ENCODE measurements at places on chromosomes 7 and 10.

- no peak for DNase-seq
These were observed 224.2 kb downstream of the PLXNA4 start for GRCh38 chr7:132351954-132352499.

DNA sequence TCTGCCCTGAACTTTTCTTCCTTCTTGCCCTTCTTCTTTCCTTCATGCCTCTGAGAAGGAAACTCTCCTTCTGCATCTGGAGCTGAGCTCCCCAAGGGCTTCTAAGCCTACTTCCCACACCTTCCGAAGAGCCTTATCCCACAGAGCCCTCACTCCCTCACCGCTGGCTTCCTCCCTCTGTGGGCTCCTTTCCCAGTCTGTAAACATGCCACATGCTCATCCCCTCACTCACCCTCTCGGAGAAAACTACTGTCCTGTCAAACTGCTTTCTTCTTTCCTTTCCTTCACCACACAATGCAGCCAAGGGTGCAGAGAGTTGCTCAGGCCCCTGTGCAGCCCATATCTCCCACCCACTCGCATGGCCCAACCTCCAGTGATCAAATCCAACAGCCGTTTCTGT, 18.1 kb downstream of the ANKRD16 start:
- no peak for DNase-seq

- no peak for DNase-seq
These were observed 330.8 kb downstream of the DPP6 start for GRCh38 chr7:154383045-154383444.

DNA sequence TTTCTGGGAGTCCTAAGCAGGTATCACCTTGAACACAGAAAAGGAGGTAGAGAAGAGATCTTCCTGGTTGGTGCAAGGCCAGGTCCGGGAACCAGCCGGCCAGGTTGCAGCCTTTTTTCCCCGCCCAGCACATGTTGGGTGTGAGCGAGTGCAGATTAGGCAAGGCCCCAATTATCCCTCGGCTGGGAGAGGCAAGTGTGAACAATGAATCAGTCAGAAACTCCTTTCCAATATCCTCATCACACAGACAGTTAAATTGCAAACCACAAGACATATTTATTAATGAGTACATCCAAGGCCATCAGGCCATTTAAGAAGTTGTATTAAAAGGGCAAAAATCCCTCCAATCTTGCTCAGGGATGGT, 115.0 kb upstream of the AFAP1L2 start:
- no peak for DNase-seq

GRCh38 chr7:130366564-130366963, 13.7 kb upstream of the CPA1 start:
- DNase-seq: no peak

- DNase-seq: no peak
These were observed 299.4 kb upstream of the NPVF start for GRCh38 chr7:25527665-25528170.

DNA sequence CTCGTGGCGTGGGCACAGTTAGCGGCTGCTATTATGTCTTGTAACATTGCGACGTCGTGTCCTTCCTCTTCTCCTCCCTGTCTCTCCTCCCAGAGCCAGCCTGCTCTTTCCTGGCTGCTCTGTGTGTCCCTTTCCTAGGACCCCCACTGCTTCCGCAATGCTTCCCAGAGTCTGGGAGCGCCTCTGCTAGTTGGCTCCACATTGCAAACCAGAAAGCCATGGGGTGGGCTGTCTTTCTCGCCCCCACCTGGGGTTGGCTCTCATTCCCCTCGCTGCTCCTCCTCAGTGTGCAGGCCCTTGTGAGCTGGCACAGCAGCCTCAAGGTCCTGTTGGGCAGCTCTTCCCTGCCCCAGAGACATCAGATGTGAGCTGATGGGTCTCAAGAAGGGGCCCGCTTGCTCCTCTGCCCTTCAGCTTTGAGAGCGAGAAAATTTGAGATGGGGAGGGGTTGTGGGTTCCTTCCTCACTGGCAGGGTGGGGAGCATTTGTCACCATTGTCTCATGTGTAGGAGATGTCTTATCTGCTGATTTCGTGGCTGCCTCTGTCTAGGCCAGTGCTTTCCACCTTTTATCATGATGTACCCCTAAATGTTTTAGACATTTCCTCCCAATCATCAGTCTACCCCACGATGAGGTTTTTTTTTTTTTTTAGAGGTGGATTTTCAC, 3.3 kb downstream of the ADAMTS14 start:
- no peak for DNase-seq

- no peak for DNase-seq
These were observed 209.8 kb downstream of the ZNF33B start for GRCh38 chr10:42428534-42428933.

GRCh38 chr10:73517166-73517888, 21.5 kb upstream of the PPP3CB start:
- no peak for DNase-seq

GRCh38 chr7:106658316-106659165, 2.4 kb downstream of the CCDC71L start:
- DNase-seq: no peak

GRCh38 chr10:79482741-79483140, 29.6 kb upstream of the EIF5AL1 start:
- no peak for DNase-seq

DNA sequence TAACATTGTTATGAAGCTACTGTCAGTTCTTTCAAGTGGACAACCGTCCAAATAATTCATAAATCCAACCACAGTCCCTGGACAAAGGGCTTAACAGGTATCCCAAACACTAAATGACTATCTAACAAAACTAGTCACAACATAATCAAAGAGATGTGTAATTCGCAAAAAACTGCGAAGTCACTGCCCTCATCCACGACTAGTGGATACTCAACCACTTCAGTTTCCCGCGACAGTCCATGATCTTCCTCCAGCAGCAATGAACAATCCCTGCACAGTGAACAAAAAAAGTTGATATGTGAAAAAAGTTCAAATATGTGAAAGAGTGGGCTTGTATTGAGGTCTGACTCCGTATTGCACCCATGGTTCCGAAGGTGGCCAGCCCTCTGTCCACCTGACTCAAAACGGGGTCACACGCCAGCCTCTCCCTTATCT, 287 bp downstream of the DCLRE1A start:
- no peak for DNase-seq

DNA sequence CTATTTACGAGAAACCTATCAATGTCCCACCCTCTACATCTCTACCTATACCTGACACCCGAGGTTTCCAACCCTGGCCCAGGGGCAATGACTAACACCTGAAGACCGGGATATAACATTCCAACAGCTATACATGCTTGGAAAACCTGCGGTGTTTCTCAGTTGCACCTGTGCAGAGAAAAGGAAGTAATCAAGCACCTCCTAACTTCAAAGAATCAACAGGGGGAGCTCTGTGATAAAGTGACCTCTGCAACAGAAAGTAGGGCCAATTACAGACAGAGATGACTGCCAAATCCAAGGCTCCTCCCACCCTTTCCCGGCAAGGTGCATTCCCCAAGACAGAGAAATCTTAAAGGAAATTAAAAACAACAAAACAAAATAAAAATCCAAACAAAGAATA, 41.3 kb downstream of the CCDC6 start:
- no peak for DNase-seq

DNA sequence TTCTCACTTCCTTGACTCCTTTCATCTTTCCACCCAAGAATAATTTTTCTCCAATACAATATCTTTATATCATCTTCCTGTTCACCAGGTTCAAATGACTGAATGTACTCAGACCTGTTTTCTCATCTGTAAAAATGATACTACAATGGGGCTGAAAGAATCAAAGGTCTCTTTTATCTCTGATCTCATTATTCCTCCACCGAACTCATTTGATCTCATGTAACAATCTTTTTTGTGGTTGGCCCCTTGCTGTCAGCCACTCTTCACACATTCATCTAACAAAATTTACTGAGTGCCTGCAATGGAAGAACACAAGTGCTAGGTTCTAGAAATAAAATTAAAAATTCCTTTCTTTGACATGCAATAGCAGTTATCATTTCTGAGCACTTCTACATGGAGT, 65.0 kb downstream of the GRM8 start:
- no peak for DNase-seq

DNA sequence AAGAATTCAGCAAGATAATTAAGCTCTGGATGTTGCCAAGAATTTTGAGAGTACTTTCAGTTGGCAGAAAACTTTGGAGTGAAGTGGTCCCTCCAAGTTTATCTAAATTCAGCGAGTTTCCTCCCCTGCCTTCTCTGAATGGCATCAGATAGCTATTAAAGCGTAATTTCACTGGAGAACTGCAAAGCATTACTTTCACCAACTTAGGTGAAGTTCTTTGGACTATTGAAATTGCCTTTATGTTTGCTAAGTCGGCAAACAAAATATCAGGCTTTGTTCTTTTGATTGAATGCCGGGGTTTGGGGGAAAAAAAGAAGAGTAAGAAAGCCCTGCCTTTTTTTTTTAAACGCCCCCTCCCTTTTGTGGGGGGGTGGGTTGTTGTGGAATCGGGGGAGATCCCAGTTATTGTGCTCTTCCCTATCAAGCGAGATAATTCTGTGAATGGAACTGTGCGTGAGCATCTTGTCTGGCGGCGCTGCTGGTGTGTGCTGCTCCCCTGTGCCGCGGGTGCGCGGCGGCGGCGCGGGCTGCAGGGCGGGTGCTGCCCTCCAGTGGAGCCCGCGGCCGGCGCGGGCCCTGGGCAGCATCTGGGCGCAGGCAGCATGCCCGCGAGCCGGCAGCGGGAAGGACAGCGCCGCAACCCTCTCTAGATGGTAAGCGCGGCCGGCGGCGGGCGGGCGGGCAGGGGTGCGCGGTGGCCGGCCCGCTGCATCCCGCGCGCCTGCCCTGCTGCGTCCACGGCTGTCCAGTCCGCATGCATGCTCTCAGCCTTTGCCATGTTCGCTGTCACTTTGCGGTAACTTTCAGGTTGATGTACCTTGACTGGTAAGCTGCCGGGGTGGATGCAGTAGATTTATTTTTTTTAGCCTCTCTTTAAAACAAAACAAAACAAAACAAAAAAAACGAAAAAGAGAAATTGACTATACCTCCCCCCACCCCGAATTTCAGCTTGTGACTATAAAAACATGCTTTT, 176.5 kb downstream of the TCF7L2 start:
- peak; percentile 45 for DNase-seq

DNA sequence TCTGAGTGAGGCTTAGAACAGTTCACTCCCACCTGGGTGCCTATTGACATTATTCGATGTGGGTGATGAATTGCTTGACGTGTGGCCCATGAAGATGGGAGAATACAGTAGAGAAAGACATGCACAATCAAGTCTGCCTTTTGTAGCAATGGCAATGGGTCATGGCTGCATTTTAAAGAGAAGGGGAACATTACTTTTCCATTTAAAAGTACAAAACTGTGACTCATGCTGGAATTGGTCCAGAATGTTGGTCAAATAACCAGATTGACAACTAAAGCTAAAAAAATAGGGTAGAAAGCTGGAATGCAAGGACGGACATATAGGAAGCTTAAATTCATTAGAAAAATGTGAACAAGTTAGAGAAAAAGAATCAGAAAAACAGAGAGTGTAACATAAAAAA, 104.1 kb upstream of the SLC25A13 start:
- DNase-seq: no peak

DNA sequence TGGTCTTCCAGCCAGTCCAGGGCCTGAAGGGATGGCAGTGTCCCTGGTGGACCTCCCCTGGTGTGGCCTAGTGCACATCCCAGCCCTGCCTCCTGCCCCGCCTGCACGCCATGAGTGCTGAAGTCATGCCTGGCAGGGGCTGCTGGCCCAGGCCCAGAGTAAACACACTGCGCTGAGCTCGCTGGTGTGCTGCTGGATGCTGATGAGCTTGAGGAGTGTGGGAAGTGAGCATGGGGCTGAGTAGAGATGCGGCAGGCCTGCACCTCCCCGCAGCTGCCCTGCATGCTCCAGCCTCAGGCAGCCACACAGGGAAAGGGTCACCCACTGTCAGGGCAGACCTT, 43.2 kb downstream of the HTRA1 start:
- DNase-seq: no peak

GRCh38 chr7:20791538-20792434, 5.1 kb upstream of the SP8 start:
- DNase-seq: no peak

DNA sequence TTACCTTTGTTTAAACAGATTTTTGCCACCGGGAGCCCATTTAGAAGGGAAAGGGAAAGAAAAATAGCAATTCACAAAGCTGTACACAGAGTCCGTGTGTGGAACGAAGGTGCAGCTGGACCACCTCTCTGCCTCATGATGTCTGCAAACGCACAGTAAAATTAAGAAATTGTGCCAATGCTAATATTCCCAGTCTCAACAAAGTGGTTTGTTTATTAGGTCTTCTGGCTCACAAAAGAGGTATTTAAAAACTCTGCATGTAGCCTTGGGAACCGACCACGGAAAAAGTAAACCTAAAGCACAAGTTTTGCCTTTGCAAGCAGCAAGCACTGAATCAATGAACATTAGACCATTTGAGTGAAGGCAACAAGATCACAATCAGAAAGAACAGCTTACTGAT, 57.7 kb downstream of the CREB3L2 start:
- no peak for DNase-seq

DNA sequence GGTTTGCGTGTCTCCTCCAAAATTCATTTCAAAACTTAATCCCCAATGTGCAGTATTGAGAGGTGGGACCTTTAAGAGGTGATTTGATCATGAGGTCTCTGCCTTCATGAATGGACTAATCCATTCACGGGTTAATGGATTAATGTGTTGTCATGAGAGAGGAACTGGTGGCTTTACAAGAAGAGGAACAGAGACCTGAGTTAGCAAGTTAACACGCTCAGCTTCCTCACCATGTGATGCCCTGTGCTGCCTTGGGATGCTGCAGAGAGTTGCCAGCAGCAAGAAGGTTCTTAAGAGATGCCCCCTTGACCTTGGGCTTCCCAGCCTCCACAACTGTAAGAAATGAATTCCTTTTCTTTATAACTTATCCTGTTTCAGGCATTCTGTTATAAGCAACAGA, 3.7 kb upstream of the TCTN3 start:
- no peak for DNase-seq

DNA sequence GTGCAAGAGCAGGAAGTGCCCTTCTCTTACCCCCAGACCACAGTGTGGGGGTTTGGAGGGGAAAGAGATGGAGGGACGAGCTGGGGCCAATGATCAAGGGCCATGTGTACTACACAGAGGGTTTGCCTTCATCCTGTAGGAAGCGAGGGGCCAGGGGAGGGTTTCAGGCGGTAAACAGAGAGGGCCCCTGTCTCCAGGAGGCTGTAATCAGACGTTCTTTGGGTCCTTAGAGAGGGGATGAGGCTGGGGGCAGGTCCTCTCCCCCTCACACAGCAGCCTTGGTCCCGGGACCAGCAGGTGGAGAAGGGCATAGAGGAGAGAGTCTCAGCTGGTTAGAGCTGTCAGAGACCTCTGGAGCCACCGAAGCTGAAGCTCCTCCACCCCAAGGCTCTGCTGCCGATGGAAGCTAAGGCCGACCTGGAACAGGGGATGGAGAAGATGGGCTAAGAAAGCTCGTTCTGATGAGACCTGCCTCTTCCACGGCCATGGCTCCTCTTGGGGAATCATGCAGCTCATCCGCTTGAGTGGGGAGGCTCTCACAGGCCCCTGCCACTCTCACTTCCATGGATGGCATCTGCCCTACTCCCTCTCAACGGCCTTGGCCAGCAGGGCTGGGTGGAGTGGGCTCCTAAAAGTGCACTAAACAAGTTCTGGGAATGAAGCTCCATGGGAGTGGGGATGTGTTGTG, 3.5 kb downstream of the LOXL4 start:
- DNase-seq: no peak

GRCh38 chr10:79007421-79008319, 61.1 kb upstream of the ZMIZ1 start:
- DNase-seq: no peak

- DNase-seq: peak; percentile 93
These were observed at the start of gene PDCD4 for GRCh38 chr10:110871298-110872084. Gene PDCD4, plus strand, starts transcription at chr10:110871928. Its CDS starts 4,100 bp downstream, at chr10:110876028.

- DNase-seq: no peak
These were observed 31.8 kb upstream of the VPS41 start for GRCh38 chr7:38940774-38941173.

- DNase-seq: no peak
These were observed 40.0 kb upstream of the PFKFB3 start for GRCh38 chr10:6162589-6163356.

All from stimulated activated CD4-positive, alpha-beta T cell treated with anti-CD3 and anti-CD28 coated beads, Interleukin-12 subunit alpha, Interleukin-12 subunit beta, amount 100 ng/mL, for 4 hours (primary cell).